ENCODE measurements at places on chromosomes 7 and 10.

- no peak for DNase-seq
Measured at GRCh38 chr10:69736886-69737641, 64.6 kb upstream of the COL13A1 start.

- no peak for DNase-seq
Measured at GRCh38 chr7:18049262-18049661, 21.6 kb upstream of the PRPS1L1 start.

- no peak for DNase-seq
Measured at GRCh38 chr7:359226-359765, 69.3 kb downstream of the FOXL3 start.

GRCh38 chr10:132304756-132305509, 2.8 kb downstream of the STK32C start:
- no peak for DNase-seq

GRCh38 chr7:106270122-106270977, 14.4 kb downstream of the NAMPT start:
- no peak for DNase-seq

GRCh38 chr7:17815318-17815717, 125.0 kb downstream of the SNX13 start:
- DNase-seq = no peak

GRCh38 chr7:128886391-128887168, 23.9 kb downstream of the ATP6V1F start:
- no peak for DNase-seq

- peak; percentile 94 for DNase-seq
Measured at GRCh38 chr10:31426401-31426800, 107.4 kb downstream of the ZEB1 start.

GRCh38 chr10:91313796-91314485, 93.5 kb downstream of the PCGF5 start:
- peak; percentile 95 for DNase-seq

- DNase-seq = no peak
Measured at GRCh38 chr7:2296832-2297231, 17.4 kb downstream of the SNX8 start.

- no peak for DNase-seq
Measured at GRCh38 chr7:3917436-3917835, 616.4 kb downstream of the SDK1 start.

DNA sequence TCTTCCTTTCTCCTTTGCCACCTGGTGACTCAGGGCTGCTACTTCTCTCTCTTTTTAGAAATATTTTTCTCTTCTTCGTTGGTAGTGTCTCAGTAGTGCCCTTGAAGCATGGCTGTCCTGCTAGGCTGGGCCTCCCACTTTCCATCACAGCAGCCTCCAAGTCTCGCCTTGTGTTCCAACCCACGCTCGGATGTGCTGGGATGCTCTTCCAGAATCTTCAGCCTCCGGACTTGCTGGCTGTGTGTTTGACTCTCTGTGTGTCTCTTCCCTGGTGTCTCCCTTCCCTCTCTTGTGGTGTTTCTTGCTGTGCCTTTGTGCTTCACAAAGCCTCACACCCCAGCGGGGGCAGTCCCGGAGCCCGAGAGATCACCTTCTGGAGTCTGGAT, 100.5 kb downstream of the INPP5A start:
- no peak for DNase-seq
